ENCODE measurements at places on chromosomes 6 and 20. TPM values are rescaled to one million over a fixed set of nuclear protein-coding genes. Genes with fewer than 3 reads are reported as not detected.

FRMD1 gene
- not detected for total RNA-seq

OPRM1 gene
- total RNA-seq, result not detected

SEMG1 gene
- total RNA-seq, result not detected

CEP85L gene
- total RNA-seq, result 18.5 TPM

PCSK2 gene
- total RNA-seq, result not detected

BHLHE23 gene
- total RNA-seq, result not detected

DEFB126 gene
- not detected for total RNA-seq

OARD1 gene
- total RNA-seq, result 10.3 TPM

ASIP gene
- not detected for total RNA-seq

CLPSL2 gene
- total RNA-seq, result not detected

RAD21L1 gene
- total RNA-seq, result not detected

PPP1R16B gene
- under 0.01 TPM for total RNA-seq

RNF8 gene
- total RNA-seq, result 19.5 TPM

SLC26A8 gene
- total RNA-seq, result not detected

MUC21 gene
- not detected for total RNA-seq

HRH3 gene
- not detected for total RNA-seq

FUT9 gene
- not detected for total RNA-seq

CST7 gene
- not detected for total RNA-seq

EPM2A gene
- 10.0 TPM for total RNA-seq

MLIP gene
- total RNA-seq, result not detected

SLC22A3 gene
- 0.26 TPM for total RNA-seq

PROCR gene
- 46.0 TPM for total RNA-seq

OR2B6 gene
- total RNA-seq, result 0.17 TPM

CALHM6 gene
- total RNA-seq, result 0.33 TPM

MLN gene
- total RNA-seq, result not detected

CRISP3 gene
- not detected for total RNA-seq

COL19A1 gene
- total RNA-seq, result not detected

TCF15 gene
- total RNA-seq, result not detected

SLC35D3 gene
- total RNA-seq, result not detected

BEND3 gene
- 0.83 TPM for total RNA-seq

GMNN gene
- total RNA-seq, result 12.9 TPM

MUC22 gene
- total RNA-seq, result not detected

RUNX2 gene
- 2.1 TPM for total RNA-seq

ARMC12 gene
- total RNA-seq, result 0.50 TPM

TMEM200A gene
- 44.2 TPM for total RNA-seq

FILIP1 gene
- 0.33 TPM for total RNA-seq

WFDC2 gene
- total RNA-seq, result not detected

CARMIL1 gene
- 10.2 TPM for total RNA-seq

RHAG gene
- total RNA-seq, result not detected

ATP5F1E gene
- 39.3 TPM for total RNA-seq

ULBP1 gene
- total RNA-seq, result 0.26 TPM

Data from fibroblast of lung (primary cell).